ENCODE measurements at places on chromosomes 16 and 17. TPM values are rescaled to one million over a fixed set of nuclear protein-coding genes. Genes with fewer than 3 reads are reported as not detected.

The SMIM36 gene
- total RNA-seq, result not detected

The MFSD6L gene
- total RNA-seq, result not detected

The LDHD gene
- total RNA-seq, result 0.71 TPM

The TBX2 gene
- 4.6 TPM for total RNA-seq

The KRT39 gene
- not detected for total RNA-seq

The DPEP1 gene
- 1.5 TPM for total RNA-seq

The SLC6A2 gene
- total RNA-seq, result 0.07 TPM

The EXOC3L1 gene
- 0.05 TPM for total RNA-seq

The PLLP gene
- 1.2 TPM for total RNA-seq

The SEC14L5 gene
- total RNA-seq, result 0.06 TPM

The KLHL10 gene
- total RNA-seq, result not detected

The COX6A2 gene
- total RNA-seq, result not detected

The FKBP10 gene
- 95.5 TPM for total RNA-seq

The PPM1E gene
- 0.02 TPM for total RNA-seq

The DNAH9 gene
- 0.13 TPM for total RNA-seq

The GPRC5B gene
- total RNA-seq, result 40.4 TPM

The NEUROD2 gene
- total RNA-seq, result not detected

The CFAP52 gene
- total RNA-seq, result not detected

The HOXB9 gene
- total RNA-seq, result 7.5 TPM

The ARMC7 gene
- total RNA-seq, result 16.8 TPM

The TOX3 gene
- 0.20 TPM for total RNA-seq

The KRT37 gene
- not detected for total RNA-seq

The NPW gene
- 1.0 TPM for total RNA-seq

The TM4SF5 gene
- 0.77 TPM for total RNA-seq

The CACNG3 gene
- total RNA-seq, result not detected

The HBA1 gene
- 1.5 TPM for total RNA-seq

The TBC1D3E gene
- not detected for total RNA-seq

The LRRC46 gene
- total RNA-seq, result 4.8 TPM

The KRT25 gene
- not detected for total RNA-seq

The CRYBA1 gene
- total RNA-seq, result not detected

The WNT3 gene
- total RNA-seq, result 4.2 TPM

The MSRB1 gene
- total RNA-seq, result 32.7 TPM

The ADAP2 gene
- 2.8 TPM for total RNA-seq
